ENCODE measurements at places on chromosomes 11 and 22.
A peak's percentile ranks its signal among the peaks of the same experiment; 100 is the strongest.

GRCh38 chr11:131874070-131874469 lies 503.7 kb downstream of the NTM start:
- DNase-seq, result no peak

DNA sequence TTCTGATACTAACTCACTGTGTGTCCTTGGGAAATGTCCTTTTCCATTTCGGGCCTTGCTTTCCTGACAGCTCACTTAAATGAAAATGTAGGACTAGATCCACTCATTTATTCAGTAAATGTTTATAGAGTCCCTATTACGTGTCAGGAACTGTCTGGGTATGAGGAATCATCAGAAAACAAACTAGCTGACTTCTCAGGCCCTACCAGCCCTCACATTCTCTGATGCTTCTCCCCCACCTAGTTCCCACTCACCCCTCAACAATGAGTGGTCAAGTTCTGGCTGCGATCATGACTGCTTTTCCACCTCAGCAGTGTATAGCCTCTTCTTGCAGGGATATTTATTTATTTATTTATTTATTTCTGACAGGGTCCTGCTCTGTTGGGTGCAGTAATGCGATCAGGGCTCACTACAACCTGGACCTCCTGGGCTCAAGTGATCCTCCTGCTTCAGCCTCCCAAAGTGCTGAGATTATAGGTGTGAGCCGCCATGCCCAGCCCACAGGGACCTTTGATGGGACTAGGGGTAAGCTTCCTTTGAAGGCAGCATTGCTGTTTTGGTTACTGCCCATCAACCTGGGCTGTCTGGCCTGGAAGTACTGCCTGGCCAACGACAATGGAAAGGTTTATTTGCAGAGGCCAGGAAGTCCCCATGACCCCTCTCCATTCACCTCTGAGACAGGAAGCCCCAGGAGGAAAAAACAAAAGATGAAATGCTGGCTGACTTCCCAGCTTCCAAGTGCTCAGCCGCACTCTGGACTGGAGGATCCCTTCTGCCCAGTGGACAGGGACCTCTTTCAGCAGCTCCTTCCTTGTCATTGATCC lies 33.1 kb upstream of the POLD3 start:
- no peak for DNase-seq

DNA sequence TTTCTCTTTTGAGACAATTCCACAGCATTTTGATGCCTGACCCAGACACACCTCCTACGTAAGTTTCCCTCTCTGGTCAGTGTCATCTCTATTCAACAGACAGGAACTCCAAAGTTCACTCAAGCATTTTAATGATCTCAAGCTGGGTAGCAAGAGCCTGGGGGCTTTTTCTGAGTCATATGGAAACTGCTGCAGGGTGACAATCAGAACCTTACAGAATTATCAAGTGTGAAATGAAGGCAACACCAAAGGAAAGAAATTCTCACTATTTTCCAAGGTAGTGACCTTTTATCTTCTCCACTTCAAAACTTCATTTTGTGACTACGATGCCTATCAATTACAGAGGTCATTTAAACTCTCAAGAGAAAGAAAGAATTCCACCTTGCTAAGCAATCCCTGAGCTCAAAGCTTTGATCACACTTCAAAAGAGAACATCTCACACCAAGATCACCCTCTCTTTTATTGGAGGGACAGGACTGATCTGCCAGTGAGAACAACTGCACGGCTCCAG lies 229.0 kb upstream of the ZC3H12C start:
- DNase-seq, result no peak

DNA sequence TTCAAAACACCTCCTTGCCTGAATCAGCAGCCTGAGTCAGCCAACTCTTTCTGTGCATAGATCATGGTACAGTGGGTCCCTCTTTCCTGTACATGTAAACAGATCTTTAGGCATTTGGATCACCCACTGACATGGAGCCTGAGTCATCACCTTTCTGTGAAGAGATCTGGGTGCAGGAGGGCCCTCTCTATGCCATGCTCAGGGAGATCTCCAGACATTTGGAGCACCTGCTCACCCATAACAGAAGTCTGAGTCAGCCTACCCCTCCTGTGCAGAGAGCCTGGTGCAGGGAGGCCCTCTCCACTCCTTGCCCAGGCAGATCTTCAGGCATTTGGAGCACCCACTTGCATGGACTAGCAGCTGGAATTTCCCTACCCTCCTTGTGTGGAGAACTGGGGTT lies 56.2 kb upstream of the GLYAT start:
- DNase-seq, result no peak

- no peak for DNase-seq
These were observed 16.8 kb downstream of the LUZP2 start for GRCh38 chr11:24513479-24514218.

- no peak for DNase-seq
These were observed 576 bp upstream of the SC5D start for GRCh38 chr11:121291896-121292494.

GRCh38 chr22:20402960-20403778 lies 9.2 kb downstream of the ZNF74 start:
- DNase-seq, result no peak

DNA sequence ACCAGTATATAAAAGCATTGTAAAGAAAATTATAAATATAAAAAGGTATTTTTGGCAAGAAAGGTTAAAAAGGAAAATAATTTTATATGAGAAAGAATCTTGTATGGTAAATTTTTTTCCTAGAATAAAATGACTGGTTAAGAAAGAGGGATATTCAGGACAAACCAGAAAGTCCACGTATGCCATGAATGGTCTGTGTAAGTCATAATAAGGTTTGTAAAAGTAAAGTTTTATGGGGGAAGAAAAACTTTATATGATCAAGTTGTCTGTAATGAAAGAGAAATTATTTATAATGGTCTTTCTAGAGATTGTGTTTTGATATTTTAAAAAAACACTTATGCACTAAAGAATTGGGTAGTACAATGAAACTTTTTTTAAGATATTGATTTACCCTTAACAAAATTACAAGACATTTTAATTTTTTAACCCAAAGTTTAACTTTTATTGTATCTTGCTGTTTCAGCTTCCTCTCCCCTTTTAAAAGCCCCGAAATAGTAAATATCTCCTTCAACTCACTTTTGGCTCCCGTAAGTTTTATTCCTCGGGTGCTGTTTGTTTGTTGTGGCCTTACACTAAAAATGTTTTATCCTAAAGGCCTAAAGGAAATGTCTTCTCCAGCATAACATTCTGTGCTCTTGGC lies 47.7 kb downstream of the AMOTL1 start:
- DNase-seq, result no peak

- no peak for DNase-seq
These were observed 58.4 kb downstream of the TRMU start for GRCh38 chr22:46393873-46394272.

DNA sequence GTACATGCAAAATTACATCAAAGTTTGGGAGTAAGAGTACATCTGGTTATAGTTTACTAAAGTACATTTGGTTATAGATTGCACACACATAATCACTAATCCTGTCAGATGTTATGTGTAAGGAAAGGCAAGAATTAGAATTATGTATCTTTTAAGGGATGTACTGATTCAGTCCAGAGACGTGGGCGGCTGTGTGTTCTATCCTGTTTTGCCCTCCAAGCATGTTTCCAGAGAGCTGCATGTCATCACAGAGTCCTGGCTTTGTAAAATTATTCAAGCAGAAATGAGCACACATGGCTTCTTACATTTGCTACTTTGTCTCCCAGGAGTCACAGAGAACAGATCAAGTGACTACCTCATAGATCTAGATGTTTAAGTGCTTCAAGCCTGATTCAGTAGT lies 33.2 kb upstream of the CEP126 start:
- DNase-seq, result no peak

GRCh38 chr11:59600234-59600633 lies 15.3 kb downstream of the OSBP start:
- DNase-seq, result no peak

DNA sequence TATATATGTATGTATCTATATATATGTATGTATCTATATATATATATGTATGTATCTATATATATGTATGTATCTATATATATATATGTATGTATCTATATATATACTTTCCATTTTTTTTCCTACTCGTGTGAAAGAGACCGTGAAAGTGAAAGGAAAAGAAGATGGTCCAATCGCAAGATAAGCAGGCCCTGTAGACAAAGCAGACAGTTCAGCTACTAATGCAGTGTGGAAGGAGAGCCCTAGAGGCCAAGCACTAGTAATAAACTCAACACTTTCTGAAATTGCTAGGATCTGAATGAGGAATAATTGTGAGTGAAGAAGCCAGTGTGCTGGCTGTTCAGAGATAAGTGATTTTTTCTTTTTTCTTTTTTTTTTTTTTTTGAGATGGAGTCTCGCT lies 47.2 kb downstream of the MCHR1 start:
- no peak for DNase-seq

DNA sequence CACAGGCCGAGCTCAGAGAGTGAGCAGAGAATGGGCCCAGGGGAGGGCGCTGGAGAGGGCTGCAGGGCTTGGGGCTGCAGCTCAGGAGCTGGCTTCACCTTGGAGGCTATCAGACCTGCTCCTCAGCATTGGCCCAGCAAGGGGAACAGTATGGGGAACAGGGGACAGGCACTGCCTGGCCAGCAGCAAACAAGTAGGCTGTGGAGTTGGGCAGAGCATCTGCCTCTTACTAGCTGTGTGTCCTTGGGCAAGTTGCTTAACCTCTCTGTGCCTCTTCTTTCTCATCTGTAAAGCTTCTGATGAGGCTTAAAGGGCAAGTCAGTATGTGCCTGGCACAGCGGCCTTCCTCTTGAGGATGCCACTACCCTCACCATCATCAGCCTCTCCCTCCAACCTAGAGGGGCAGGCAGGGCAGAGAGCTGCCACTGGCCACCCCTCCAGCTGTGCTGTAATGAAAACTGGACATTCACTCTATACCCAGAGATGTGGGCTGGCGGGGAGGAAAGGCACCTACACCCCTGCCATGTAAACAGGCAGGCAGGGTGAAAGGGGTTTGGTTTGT lies 7.5 kb upstream of the CDKN1C start:
- DNase-seq, result peak; percentile 30

GRCh38 chr22:20748731-20749428 lies 25.0 kb upstream of the SERPIND1 start:
- no peak for DNase-seq

GRCh38 chr11:131146827-131147490 lies 223.5 kb upstream of the NTM start:
- DNase-seq, result no peak

GRCh38 chr22:46659791-46660186 lies 39.6 kb downstream of the GRAMD4 start:
- DNase-seq, result no peak

DNA sequence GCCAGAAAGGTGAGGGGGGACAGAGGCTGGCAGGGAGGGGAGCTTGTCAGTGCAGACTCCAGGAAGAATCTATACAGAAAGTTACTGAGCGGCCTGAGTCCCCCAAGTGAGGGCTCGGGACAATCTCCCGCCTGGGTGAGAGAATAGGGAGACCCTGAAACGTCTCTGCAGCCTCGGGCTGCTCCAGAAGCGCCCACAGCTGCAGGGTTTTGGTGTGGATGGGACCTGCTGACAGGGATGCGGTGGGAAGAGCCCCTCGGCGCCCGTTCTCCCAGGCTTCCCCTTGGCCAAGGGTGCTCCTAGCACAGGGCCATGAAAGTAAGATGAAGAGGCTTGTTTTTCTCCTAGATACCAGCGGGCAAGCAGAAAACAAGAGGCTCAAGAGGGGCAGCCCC lies 743 bp upstream of the RCE1 start:
- no peak for DNase-seq

DNA sequence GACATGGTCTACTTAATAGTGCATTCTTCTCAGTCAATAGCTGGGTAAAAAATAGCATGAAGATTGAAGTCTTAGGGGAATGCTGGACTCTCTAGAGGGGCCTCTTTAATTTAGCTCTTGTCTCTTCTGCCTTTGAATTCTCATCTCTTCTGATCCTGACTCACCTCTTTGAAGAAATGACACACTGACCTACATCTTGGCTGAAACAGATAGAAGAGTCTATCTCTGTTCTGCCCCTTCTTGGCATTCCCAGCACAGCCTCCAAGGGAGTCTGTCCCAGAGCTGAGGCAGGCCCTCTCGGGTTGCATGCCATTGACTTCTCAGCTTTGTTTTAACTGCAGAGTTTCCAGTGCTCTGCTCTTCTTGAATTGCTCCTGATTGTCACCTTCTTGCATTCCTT lies 55.7 kb downstream of the PTPRJ start:
- no peak for DNase-seq

DNA sequence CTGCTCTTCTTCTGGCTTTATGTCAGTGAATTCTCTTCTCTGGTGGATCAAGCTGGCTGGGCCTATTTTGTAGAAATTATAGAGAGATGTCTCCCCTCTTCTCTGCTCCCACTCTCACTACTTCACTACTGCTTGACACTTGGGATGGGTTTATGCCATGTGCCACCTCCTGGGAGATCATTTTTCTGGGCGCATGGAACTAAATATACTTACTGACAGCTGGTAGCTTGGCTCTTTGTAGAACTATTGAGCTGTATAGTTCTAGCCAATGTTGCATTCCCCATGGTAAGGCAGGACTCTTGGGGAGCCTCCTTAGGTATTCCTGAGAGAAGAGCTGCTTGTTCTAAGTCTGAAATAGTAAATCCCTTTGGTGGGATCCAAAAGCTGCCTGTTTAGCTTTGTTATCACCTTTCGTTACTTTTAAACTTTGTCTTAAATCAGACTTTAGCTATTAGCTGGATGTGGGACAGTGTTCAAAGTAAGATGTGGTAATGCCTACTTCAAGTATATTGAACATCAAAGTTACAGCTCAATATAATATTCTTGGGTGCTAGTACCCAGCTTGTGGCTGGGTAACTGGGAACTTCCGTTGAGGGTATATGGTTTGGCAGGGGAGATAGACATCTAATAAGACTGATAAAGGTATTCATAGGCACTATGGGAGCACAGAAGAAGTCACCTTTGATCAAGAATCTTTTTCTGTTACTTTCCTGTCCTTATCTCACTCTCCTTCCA lies 87.5 kb upstream of the RRM1 start:
- DNase-seq, result no peak

GRCh38 chr11:126485021-126485792 lies 129.7 kb downstream of the ST3GAL4 start:
- no peak for DNase-seq

DNA sequence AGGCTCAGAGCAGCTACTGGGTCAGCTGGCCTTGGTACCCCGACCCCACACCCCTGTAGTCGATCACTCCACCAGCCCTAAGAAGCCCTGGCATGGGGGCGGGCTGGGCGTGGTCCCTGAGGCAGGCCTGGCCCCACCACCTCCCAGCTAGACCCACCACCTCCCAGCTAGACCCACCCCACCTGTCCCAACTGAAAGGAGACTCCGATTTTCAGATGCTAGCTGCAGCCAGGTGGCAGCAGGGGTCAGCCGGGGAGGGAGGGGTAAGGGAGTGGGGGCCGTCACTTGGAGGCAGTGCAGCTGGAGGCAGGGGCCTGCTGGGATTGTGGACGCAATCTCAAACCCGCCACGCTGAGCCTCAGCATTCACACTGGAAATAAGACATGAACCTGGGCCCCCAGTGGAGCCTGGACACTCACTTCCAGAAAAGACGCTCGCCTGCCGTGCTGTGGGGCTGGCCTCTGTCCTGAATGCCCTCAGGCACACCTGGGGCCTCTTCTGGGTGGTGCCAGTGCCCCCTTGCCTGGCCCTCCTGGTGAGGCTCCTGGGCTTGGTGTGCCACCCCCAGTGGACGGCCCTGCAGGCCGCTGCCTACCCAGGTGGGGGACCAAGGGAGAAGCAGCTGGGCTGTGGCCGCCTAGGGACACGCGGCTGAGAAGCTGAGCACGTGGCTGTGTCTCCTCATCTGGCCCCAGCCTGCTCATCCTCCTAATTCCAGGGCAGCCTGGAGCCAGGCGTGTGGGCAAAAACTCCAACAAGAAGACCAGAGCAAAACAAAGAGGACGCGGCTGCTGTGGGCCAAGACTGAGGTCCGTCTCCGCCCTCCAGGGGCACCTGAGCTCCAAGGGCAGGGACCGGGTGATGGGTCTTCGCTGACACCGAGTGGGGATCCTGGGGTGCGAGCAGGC lies 26.7 kb downstream of the OSBPL5 start:
- DNase-seq, result no peak

- DNase-seq, result no peak
These were observed 78.5 kb downstream of the SPON1 start for GRCh38 chr11:14041040-14041439.

All from effector CD4-positive, alpha-beta T cell (primary cell).